Activated naive CD4-positive, alpha-beta T cell (primary cell): ENCODE measurements at places on chromosomes 2 and 18.

DNA sequence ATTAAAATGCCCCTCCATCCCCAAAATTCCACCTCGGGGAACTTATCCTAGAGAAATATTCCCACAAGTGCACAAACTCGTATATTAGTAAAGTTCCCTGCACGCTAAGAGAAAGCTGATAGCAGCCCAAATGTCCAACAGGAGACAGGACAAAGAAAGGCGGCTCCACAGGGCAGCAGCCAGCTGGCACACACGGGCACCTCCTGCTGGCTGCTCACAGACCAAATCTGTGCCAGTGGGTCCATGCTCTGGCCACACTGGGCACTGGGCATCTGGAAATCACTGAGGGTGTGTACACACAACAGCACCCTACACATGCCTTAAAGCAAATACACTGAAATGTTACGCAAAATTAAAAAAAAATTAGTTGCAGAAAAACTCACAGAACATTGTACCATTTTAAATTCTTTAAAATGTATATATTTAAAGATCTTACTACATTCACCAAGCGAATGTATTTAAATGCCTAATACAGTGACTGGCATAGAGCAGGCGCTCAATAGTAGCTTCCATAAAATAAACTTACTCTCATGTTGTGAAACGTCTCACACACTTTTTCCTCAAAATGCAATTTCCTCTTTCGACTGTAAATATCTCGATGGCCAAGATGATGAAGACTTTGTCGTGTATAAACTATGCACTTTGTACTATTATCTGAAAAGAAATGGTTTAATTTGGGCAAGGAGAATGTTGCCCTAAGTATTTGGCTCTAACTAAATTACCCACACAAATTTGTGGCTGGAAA, 19.4 kb downstream of the ZNF516 start:
- DNase-seq: no peak

GRCh38 chr2:168469281-168469988, 13.4 kb downstream of the CERS6 start:
- no peak for DNase-seq

DNA sequence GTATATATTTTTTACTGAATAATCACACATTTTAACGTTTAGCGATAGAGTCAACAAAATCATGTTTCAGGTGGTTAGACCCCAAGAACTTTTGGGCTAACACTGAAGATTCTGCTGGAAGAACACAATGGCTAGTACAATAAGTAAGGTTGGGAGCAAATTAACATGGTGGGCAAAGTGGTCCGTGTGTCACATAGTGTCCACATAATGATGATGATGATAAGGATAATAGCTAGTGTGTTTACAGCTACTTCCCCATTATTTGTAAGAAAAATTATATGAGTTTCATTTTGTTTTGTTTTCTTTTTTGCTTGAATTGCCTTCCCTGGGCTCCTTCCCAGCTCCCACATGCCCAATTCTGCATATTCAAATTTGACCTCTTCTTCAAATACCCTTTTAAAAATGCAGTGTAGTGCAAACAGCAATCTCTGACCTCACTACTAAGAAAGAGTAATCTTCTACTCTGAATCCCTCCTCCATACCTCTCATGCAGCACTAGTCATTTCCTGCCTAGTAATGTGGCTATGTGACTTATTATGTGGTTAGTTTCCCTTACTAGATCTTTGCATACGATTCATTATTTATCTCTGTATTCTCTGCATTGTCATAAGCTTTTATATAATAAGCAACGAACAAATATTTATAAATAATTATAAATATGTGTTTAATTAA, 16.9 kb upstream of the VPS54 start:
- no peak for DNase-seq

DNA sequence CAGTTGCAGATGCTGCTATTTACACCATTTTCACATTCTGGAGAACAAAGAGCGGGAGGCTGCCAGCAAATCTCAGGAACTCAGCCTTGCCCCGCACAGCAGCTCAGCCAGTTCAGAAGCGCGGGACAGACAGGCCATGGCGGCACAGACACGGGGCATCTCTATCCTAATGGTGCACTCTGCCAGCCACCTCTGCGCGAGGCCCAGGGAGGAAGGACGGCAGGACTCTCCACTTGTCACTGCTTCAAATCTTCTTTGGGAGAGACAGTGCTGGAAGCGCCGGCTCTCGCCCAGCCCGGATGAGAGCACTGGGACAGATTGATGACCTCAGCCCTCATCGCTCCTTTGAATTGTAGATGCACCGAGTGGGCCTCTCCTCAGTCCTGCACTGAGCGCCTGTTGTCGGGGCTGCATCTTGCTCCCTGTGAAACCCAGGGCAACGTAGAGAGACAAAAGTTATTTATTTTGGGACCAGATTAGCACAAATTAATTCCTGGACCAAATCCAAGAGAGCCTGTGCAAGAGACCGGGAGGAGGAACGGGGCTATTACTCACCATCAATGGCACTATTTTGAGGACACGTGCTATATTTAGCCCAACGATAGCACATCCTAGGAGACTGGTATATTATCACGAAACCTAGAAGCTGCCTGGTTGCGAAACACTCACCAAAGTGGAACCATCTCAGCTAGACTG, 211.4 kb upstream of the SMIM21 start:
- DNase-seq: no peak
